ENCODE measurements at places on chromosomes 11 and 22. TPM values are rescaled to one million over a fixed set of nuclear protein-coding genes. Genes with fewer than 3 reads are reported as not detected.

PGA3 gene
- total RNA-seq = not detected

XNDC1N gene
- total RNA-seq = 19.3 TPM

DBX1 gene
- not detected for total RNA-seq

VWA5A gene
- 1.9 TPM for total RNA-seq
